ENCODE measurements at places on chromosomes 7 and 10.

GRCh38 chr10:71525721-71526120 is 129.0 kb downstream of the CDH23 start:
- DNase-seq, result no peak

DNA sequence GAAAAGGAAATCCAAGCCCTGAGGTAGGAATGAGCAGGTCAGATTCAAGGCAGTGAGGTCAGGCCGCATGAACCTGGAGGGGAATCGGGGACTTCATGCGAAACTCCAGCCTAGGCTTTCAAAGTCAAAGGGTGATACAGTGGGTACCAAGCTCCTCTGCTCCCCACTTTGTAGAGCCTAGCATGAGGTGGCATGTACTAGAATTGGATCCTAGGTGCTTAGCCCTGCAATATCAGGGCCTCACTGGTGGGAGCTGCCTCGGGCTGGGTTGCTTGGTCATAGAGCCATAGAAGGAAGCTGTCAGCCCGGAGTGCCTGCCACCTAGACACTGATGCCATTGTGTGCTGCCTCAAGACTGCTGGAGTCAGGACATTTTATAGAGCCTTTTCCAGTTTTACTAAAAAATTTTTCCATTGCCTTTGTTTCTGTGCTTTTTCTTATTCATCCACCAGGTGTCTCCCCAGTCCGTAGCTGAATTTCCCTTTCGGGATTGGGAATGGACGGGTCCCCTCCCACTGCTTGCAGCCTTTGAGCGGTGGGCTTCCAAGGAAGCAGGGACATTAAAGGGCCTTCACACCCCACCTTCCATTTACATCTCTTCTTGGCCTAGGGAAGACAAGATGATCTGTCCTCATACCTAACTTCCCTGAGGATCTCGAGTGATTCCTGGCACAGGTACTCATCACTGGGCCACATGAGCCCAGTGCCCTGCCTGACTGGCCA is 5.5 kb upstream of the LZTS2 start:
- peak; percentile 45 for DNase-seq

GRCh38 chr10:7984896-7985295 is 69.6 kb upstream of the GATA3 start:
- DNase-seq, result no peak

GRCh38 chr10:60714233-60714632 is 64.0 kb upstream of the CDK1 start:
- no peak for DNase-seq

DNA sequence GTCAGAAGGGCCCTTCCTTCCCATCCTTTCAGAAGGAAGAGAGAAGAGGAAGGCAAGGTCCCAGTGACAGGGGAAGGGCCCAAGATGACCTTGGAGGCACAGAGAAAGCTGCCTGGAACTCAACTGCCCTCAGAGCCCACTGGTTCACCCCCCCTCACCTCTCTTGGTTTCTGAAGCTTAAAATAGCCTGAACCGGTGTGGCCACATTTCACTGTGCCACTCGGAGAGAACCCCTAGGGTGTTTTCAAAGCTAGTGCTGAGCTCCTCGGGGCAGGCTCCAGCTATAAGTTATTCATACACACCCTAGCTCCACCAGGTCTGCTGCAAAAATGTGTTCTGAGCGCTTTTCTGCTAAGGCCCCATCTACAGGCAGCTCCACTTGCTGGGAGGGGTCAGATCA is 60.9 kb upstream of the ADRB1 start:
- DNase-seq, result no peak

GRCh38 chr10:63708421-63708820 is 187.2 kb downstream of the REEP3 start:
- no peak for DNase-seq

GRCh38 chr10:116156819-116157218 is 116.2 kb downstream of the GFRA1 start:
- no peak for DNase-seq

GRCh38 chr7:26636808-26637207 is 227.6 kb downstream of the SKAP2 start:
- no peak for DNase-seq

DNA sequence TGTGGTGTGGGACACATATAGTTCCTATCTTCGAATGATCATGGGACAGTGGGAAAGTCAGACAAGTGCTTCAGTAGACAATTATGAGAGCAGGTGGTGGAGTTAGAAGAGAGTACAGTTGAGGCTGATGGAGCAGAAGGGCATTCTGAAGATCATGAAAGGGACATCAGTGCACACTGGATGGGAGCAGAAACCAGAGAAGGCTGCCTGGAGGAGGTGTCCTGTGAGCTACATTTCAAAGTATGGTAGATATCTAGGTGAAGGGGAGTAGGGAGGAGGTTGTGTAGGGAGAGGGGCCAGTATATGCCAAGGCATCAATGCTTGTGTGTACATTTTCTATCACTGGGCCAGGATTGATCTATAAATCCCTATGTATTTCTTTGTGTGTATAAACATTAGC is 100.2 kb upstream of the PDCD4 start:
- DNase-seq, result no peak

GRCh38 chr7:35037211-35037525 is at the start of gene DPY19L1:
Gene DPY19L1 (minus strand): TSS chr7:35037485. CDS start chr7:35037394, 91 bp downstream.
- no peak for DNase-seq

DNA sequence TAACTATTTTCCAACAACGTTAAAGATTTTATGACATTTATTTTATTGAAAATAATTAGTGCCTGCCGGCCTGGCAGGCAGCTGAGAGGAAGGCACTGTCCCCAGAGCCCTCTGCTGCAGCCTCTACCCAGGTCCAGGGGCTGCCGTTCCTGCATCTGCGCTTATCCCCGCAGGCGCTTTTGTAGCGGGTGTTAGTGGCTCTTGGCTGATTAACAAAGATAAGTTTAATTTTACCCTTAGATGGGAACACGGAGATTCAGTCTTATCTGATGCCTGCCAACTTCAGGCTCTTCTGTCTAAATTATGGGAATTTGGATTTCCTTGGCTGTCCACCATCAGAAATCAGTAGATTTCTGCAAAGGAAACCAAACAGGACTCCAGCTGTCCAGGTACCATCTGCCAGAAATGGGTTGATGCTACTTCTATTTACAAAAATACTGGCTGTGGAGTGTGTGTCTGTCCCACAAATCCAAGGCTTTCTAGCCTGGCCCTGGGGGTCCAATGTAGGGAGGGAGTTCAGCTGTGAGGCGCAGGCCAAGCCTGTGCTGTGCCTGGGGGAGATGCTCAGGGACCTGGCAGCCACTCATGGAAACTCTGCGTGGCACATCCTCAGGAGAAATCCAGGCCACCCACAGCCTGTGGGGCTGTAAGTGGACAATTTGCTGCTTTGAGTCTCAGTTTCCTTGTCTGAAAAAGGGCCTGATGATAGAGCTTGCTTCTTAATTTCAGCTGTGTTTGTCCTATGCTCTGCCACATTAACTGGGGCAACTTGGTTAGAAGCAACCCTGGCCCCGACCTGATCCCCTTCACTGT is 62.0 kb upstream of the IGFBP3 start:
- DNase-seq, result no peak

DNA sequence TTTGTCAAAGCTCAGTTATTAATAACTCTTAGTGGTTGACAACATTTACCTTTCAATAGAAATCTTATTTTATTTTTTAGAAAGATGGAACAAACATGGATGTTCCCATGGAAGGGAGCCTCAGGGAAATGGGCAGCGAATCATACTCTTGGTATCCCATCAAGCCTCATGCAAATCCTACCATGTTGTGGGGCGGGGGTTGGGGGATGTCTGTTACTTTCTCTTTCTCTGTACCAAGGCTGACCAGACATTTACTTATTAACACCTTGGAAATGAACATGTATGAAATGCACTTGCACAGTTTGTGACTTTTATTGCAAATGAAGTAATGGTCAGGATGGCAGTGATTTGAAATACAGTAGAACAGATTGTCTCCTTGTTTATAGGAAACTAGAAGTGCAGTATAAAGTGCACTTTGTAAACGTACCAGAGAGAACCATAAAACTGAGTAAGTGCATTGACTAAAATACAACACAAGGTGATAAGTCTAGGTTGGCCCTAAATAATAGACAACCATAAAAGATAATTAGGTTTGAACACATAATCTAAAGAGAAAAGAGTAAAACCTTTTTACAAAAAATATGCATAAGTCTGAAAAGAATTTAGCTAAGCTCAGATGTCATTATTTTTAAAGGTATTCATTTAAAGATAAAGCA is 32.4 kb downstream of the SEMA3D start:
- no peak for DNase-seq

GRCh38 chr7:20508109-20508508 is 107.4 kb upstream of the ABCB5 start:
- DNase-seq, result no peak

DNA sequence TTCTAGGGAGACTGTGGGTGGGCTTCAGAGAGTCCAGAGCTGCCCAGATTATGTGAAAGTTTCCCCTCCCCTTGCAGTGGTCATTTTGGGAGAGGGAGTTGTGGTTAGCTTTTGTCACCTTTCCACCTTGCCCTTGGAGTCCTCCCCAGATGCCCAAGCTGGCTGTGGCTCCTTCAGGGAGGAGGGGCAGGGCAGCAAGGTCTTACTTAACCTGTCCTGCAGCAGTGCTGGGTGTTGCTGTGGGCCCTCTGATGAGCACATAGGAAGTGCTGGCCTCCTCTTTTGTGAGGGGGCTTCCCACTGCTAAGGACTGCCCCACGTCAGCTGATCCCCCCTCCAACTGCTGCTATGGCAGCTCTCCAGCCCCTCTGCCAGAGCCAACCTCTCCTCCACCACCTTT is 17.6 kb upstream of the AQP1 start:
- no peak for DNase-seq

- no peak for DNase-seq
These were observed 24.3 kb downstream of the PRLHR start for GRCh38 chr10:118571123-118571522.

- DNase-seq, result no peak
These were observed 192.7 kb downstream of the SEC23IP start for GRCh38 chr10:120085096-120085796.

DNA sequence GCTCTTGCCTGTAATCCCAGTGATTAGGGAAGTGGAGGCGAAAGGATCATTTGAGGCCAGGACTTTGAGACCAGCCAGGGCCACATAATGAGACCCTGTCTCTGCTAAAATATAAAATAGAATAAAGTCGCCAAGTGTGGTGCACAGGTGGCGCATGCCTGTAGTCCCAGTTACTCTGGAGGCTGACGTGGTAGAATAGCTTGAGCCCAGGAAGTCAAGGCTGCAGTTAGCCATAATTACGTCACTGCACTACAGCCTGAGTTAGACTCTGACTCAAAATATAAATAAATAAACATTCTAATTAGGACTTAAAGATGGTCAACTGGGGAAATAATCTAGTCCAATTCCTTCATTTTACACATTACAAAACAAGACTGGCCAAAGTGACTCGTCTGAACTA is 768 bp downstream of the CHCHD2 start:
- peak; percentile 94 for DNase-seq

- DNase-seq, result no peak
These were observed 113.4 kb upstream of the SVIL start for GRCh38 chr10:29748109-29748650.

GRCh38 chr7:37550426-37550825 is 101.8 kb upstream of the ELMO1 start:
- no peak for DNase-seq

DNA sequence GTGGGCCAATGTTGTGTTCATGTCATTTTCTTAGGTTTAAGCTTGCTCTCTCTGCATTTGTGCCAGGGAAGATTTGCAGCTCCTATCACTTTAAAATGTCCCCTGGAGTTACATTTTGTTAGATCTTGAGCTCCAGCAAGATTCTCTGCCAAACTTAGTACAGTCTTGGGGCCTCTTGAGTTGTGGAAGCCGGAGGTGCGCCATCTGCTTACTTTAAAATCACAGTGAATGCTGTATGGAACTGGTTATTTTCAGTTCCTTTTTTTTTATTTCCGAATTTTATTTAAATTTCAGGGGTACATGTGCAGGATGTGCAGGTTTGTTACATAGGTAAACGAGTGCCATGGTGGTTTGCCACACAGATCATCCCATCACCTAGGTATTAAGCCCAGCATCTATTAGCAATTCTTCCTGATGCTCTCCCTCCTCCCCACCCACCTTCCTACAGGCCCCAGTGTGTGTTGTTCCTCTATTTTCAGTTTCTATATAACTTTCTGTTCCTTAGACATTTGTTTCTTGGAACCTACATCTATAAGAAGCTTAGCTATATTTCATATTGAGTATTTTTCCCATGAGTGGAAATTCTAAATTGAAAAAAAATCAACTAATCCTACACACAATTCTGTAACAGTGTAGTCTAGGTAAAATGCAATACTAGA is 114.4 kb upstream of the CREB5 start:
- no peak for DNase-seq

GRCh38 chr10:22634093-22634492 is 80.3 kb downstream of the PIP4K2A start:
- no peak for DNase-seq

DNA sequence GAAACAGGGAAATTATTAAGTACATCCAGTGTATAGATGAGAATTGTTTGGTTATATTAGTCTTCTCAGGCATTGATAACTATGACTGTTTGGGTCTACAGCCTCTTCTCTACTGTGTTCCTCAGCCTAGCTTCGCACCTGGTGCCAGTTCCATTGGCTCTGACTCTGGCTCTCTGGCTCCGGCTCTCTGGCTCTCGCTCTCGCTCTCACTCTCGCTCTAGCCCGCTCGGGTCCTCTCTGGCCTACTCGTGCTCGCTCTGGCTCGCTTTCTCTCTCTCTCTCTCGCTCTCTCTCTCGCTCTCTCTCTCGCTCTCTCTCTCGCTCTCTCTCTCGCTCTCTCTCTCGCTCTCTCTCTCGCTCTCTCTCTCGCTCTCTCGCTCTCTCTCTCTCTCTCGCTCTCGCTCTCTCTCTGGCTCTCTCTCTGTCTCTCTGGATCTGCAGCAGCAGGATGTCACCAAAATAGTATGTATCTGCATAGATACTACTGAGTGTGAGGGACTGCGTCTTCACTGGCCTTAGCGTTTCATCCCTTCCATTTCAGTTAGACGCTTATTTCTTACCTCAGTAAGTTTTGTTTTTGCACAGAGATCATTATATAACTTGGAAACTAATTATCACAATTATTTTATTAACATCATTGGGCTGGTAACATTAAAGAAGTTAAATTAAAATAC is 6.5 kb upstream of the SSBP1 start:
- DNase-seq, result no peak

- DNase-seq, result no peak
These were observed 57.4 kb downstream of the ZNF736 start for GRCh38 chr7:64371116-64371515.

DNA sequence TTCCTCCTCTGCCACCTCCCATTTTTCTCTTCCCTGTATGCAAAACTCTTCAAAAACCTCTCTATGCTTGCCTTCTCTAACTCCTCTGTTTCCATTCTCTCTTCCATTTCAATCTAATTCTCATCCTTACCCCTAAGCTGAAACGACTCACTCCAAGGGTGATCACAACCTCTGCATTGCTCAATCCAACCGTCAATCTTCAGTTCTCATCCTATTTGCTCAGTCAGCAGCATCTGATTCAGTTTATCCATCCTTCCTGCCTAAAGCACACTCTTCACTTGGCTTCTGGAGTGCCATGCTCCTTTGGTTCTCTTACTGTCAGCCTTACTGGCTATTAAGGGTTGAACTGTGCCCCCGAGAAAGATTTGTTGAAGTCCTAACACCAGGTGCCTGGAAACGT is 163.5 kb upstream of the NEBL start:
- no peak for DNase-seq

- DNase-seq, result no peak
These were observed 55.0 kb upstream of the PRR15 start for GRCh38 chr7:29508608-29509007.

GRCh38 chr10:101778781-101779543 is 3.0 kb upstream of the FGF8 start:
- no peak for DNase-seq
